ENCODE measurements at places on chromosomes 1 and 21. TPM values are rescaled to one million over a fixed set of nuclear protein-coding genes. Genes with fewer than 3 reads are reported as not detected.

The SMIM1 gene
- not detected for total RNA-seq

The BRINP3 gene
- total RNA-seq, result 0.25 TPM

The CFAP74 gene
- total RNA-seq, result not detected

The CFAP107 gene
- not detected for total RNA-seq

The PTPRF gene
- total RNA-seq, result 32.0 TPM

The HNRNPCL1 gene
- total RNA-seq, result not detected
